ENCODE measurements at places on chromosomes 2 and 18.

- no peak for DNase-seq
Observed at GRCh38 chr2:104371087-104371781, 482.7 kb upstream of the POU3F3 start.

- peak; percentile 81 for DNase-seq
Observed at GRCh38 chr2:121095257-121096080, 189.5 kb downstream of the TFCP2L1 start.

- peak; percentile 49 for DNase-seq
Observed at GRCh38 chr18:56402872-56403516, 235.4 kb downstream of the TXNL1 start.

GRCh38 chr2:42545023-42545721 is 23.3 kb upstream of the MTA3 start:
- DNase-seq: no peak

GRCh38 chr2:180609626-180610340 is 370.6 kb upstream of the UBE2E3 start:
- DNase-seq: peak; percentile 40

DNA sequence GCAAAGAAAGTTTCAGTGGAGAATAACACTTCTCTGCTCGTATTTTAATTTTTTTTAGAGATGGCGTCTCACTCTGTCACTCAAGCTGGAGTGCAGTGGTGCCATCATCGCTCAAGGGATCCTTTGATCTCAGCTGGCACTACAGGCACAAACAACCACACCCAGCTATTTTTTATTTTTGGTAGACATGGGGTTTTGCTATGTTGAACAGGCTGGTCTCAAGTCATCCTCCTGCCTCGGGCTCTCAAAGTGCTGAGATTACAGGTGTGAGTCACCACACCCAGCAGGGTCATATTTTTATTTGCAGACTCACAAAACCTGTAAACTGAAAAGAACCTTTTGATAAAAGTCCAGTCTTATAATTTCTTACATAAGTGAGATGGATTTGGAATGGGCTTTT is 2.6 kb downstream of the TRAK2 start:
- DNase-seq: peak; percentile 43

GRCh38 chr2:149858901-149859634 is 271.5 kb upstream of the MMADHC start:
- no peak for DNase-seq

GRCh38 chr18:13267431-13267873 is 48.9 kb downstream of the LDLRAD4 start:
- peak; percentile 27 for DNase-seq
